ENCODE measurements at places on chromosomes 1 and 21.

DNA sequence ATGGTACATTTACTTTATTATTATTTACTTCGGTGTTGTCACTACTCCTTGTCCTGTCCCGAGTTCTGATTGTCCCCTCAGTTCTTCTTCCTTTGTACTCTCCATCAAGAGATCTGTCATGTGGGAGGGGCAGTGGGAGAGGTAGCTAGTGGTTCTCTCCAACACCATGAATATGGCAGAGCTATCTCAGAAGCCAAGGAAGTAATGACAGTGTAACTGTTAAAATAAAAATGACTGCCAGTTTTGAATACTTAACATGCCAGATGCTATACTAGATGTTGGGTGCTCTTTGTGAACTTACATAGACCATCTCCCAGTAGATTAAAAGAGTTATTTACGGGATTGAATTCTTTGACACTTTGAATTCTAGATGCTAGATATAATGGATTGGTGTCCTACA is 28.6 kb downstream of the IVNS1ABP start:
- DNase-seq, result no peak

DNA sequence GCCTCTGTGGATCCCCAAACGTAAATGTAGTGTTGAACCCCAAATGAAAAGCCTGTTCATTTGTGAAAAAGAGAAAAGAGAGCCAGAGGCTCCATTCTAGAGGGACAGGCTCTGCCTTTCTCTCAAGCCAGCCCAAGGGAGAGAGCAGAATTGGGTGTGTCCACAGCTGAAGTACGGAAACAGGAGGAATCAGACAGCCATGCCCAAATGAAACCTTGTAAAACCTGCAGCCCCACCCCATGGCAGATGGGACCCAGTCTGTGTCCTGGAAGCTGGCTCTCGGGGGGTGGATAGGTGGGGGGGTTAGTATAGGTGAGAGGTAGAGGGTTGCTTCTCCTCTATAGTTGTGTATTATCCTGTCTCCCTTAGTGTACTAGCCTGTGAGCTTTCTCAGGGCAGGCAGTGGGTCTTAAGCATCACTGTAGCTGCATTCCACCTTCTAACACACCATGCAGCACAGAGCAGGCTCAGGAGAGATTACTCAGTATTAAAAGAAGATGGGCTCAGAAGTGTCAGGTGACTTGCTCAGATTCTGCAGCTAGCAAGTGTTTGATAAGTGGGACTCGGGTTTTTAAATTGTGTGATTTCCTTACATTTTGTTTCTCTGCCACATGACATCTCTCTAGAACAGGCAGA is 67.4 kb upstream of the SIPA1L2 start:
- DNase-seq, result no peak

- DNase-seq, result no peak
These were observed 21.4 kb downstream of the SLC2A1 start for GRCh38 chr1:42937141-42937696.

- DNase-seq, result no peak
These were observed 1.3 kb downstream of the TOR1AIP2 start for GRCh38 chr1:179876300-179876715.

DNA sequence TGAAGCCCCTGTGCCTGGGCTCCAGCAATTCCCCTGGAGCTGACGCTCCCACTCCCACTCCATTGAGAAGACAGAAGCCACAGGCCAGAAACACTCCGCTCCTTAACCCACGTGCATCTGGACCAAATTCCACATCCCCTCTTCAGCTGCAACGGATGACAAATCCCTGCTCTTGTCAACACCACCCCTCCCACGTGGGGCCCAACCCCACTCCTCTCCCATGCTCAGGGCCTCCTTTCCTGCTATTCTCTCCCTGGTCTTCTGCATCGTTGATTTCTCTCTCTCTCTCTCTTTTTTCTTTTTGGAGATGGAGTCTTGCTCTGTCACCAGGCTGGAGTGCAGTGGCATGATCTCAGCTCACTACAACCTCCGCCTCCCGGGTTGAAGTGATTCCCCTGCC is 18.3 kb downstream of the CA6 start:
- no peak for DNase-seq

DNA sequence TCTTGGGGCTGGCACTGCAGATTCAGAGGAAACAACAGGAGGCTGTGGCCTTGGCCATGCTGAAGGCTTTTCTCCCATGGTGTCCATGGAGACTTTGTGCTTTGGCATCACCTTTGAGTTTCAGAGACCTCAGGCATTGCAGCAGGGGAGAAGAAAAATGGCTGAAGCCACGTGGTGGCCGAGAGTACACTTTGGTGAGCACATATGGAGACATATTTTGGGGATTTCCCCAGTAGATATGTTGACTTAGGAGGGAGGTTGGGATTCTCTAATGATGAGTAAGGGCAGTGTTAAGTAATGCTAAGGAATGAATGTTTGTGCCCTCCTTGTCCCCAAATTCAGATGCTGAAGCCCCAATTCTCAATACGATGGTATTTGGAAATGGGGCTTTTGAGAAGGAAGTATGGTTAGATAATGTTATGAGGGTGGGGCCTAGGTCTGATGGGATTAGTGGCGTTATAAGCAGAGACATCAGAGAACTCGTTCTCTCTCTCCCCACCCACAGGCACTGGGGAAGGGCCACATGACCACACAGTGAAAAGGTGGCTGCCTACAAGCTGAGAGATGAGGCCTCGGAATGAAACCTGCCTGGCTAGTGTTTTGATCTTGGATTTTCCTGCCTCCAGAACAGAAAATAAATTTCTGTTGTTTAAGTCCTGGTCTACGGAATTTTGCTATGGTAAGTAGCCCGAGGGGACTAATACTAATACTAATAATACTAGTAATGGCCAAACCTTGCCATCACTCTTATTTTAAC is 98.6 kb downstream of the TBX19 start:
- no peak for DNase-seq

GRCh38 chr1:79006564-79006963 is at the start of gene ADGRL4:
Gene ADGRL4, minus strand, starts transcription at chr1:79006730. Its CDS starts 76 bp downstream, at chr1:79006654.
- no peak for DNase-seq

DNA sequence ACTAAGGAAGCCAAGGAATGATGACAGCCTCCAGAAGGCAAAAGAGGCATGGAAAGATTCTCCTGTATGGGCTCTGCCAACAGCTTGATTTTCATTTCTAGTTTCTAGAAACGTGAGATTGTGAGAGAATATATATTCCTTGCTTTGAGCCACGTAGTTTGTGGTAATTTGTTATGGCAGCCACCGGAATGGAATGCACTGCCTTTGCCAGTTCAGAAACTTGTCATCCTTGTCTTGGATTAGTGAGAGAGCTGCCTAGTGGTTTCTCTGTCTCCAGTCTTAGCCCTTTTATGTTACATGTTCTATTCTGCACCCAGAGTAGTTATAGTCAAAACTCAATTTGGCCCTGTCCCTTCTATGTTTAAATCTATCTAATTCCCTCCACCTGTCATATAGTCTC is 216.0 kb upstream of the PTGFR start:
- DNase-seq, result no peak

GRCh38 chr1:159783724-159784123 is 3.0 kb downstream of the DUSP23 start:
- DNase-seq, result no peak

GRCh38 chr1:83029050-83029449 is 969.9 kb downstream of the TTLL7 start:
- DNase-seq, result no peak

DNA sequence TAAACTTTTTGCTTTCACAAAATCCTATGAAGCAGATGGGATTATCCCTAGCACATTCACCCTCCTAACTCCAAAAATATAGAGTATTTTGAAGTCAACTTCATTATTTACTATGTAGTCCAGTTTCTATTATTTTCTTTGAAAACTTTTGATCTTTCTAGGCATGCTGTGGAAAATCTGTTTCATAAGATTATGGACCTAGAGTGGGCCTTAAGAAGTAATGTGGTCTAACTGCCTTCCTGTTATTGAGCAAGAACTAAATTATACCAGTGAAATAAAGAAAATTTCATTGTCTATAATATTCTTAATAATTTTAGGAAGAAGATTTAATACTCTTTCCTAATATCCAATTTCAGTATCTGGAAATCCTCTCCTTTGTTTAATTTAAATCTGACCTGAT is 58.1 kb downstream of the PRKACB start:
- no peak for DNase-seq

- no peak for DNase-seq
These were observed 3.4 kb downstream of the IGSF21 start for GRCh38 chr1:18110968-18111367.

DNA sequence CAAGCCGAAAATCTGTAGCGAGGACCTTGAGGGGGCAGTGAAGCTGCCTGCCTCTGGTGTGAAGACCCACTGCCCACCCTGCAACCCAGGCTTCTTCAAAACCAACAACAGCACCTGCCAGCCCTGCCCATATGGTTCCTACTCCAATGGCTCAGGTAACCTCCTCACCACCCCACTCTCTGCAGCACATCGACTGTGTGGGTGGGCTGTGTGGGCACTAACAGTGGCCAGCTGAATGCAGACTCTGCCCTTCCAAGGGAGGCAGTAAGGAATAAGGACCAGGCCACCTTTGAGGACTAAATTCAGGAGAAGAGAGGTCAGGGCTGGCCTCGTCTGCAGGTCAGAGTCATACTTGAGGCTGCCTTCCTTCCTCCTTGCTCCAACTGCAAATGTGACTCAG is 25.5 kb upstream of the SARS1 start:
- no peak for DNase-seq

GRCh38 chr1:196425513-196425912 is 182.7 kb downstream of the KCNT2 start:
- DNase-seq, result no peak

DNA sequence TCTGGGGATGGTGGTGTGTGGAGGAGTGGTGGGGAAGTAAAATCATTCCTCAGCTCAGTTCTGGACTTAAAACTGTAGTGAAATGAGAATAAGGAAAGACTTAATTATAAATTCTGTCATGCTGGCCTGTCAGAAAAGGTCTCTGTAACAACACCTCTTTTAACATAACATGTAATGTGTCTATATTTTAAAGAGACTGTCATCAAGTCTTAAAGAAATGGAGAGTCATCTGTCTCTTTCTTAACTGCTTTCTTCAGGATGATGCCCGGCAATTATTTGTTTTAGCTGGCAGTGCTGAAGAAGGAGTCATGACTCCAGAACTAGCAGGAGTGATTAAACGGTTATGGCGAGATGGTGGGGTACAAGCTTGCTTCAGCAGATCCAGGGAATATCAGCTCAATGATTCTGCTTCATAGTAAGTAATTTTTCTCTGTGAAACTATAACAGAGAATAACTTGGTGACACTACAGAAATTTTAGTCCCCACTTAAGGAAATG is 30.6 kb downstream of the GNAI3 start:
- no peak for DNase-seq

- no peak for DNase-seq
These were observed 31.3 kb upstream of the ANGPTL7 start for GRCh38 chr1:11157867-11158266.

GRCh38 chr1:103461161-103462105 is 64.1 kb upstream of the RNPC3 start:
- DNase-seq, result no peak

GRCh38 chr1:23742670-23743286 is 493 bp upstream of the ELOA start:
- no peak for DNase-seq

DNA sequence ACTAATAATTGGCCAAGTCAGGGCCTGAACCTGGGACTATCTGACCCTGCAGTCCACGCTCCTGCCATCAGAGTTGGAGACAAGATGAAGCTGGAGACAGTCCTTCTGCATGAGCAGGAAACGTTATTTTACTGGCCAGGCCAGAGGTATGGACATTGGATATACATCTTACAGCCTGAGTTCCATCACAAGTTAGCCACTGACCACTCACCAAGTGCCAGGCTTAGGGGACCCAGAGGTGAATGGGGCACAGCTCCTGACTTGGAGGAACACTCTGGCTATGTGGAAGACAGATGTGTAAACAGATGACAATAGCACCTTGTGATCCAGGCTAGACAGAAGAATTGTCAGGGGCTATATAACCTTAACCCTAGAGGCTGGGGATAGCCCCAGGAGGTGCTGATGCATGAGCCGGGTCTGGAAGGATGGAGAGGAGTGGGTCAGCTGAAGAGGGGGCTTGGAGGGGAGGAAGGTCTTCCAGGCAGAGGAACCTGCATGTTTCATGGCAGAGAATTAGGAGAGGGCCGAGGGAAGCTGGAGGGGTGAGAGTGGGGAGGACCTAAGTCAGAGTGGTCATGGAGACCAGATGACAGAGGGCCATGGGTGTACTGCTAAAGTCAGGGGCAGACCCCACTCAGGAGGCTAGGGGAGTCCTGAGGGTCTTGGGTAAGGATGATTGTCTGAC is 52.5 kb upstream of the DMRTB1 start:
- no peak for DNase-seq

DNA sequence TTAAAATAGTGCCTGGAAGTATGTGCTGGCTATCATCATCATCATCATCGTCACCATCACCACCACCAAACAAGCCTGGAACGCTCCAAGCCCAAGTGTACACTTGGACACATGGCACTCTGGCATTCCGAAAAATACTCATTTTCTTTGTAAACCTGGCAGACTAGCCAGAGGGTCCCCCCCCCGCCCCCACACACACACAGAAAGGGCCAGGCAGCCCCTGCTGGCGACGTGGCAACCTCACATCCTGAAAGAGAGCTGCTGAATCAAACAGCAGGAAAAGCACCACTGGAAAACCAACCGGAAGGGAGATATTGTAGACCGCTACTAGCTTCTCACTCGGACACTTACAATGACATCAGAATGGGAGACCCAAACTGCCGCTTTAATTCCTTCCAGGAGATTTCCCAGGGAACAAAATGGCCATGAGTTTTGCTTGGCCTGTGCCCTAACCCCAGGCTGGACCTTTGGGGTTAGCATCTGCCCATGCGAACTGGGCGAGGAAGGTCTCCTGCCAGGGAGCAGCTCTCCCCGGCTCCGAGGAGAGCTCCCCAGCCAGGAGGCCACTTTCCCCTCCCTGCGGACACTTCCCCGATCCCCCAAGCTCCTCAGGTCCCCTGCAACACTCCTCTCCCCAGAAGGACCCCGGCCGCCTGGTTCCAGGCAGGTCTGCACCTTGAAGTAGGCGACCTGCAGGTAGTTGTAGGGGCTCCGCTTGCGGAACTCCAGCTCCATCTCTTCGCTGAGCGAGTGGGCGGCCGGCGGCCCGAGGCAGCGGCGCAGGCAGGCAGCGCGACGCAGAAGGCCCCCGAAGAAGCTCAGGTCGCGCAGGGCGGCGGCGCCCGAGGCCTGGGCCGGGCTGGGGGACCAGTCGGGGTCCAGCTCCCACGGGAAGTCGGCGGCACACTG is 742 bp downstream of the P3H1 start:
- DNase-seq, result peak; percentile 37

DNA sequence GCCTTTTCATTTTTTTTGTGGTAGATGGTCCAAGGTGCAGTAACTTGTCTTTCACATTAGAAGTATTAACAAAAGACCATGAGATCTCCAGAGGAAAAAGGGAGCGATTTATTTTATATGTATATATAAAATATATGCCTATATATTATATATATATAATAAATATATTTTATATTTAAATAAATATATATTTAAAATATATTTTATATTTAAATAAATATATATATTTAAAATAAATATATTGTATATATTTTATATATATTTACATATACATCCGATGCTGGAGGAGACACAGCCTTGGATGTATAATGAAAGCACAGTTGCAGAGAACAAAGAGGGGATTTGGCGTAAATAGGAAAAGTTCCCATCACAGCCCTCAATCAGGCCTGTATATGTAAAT is 182.1 kb downstream of the KCNK2 start:
- DNase-seq, result no peak

GRCh38 chr1:84936116-84936810 is 43.3 kb upstream of the LPAR3 start:
- no peak for DNase-seq

GRCh38 chr1:186059311-186059710 is 315.7 kb downstream of the TPR start:
- no peak for DNase-seq

- DNase-seq, result no peak
These were observed 120.7 kb upstream of the KRTAP19-8 start for GRCh38 chr21:31158789-31159581.

GRCh38 chr1:91683598-91683951 is 182.9 kb downstream of the CDC7 start:
- DNase-seq, result no peak
